ENCODE measurements at places on chromosomes 3 and 15.

- no peak for DNase-seq
These were observed 182.9 kb upstream of the RORA start for GRCh38 chr15:61411902-61412510.

DNA sequence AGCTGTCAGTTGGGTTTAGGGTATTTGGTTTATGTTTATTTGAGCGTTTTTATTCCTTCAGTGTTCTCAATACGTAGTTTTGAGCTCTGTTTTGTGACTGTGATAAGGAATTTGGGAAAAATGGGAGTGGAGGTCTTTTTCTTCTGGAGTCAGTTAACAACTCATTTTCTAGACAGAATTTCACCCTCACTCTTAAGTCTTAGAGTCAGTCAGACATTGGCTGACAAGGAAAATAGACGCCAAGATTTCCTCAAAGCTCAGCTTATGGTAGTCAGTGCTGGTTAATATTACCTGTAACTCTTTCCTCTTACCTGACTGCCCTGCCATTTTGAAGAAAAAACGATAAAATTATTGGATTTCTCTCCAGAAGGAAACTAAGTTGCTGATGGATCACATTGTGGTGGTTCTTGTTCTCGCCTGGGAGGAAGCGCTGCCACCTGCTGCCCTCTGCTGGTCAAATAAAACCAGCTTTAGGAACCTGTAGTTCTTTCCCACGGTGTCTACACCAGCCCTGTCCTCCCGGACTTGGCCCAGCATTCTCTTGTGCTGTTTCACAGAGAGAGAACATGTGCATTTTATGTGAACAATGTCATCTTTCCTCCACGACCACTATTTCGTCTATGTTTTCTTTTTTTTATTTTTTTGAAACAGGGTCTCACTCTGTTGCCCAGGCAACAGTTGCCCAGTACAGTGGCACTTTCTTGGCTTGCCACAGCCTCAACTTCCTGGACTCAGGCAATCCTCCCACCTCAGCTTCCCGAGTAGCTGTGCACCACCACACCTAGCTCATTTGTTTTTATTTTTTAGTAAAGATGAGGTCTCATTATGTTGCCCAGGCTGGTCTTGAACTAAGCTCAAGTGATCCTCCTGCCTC is 41.4 kb upstream of the UMPS start:
- DNase-seq: peak; percentile 81

GRCh38 chr15:41894251-41894790 is 468 bp upstream of the SPTBN5 start:
- no peak for DNase-seq

- no peak for DNase-seq
These were observed 31.3 kb upstream of the SETMAR start for GRCh38 chr3:4271834-4272233.

DNA sequence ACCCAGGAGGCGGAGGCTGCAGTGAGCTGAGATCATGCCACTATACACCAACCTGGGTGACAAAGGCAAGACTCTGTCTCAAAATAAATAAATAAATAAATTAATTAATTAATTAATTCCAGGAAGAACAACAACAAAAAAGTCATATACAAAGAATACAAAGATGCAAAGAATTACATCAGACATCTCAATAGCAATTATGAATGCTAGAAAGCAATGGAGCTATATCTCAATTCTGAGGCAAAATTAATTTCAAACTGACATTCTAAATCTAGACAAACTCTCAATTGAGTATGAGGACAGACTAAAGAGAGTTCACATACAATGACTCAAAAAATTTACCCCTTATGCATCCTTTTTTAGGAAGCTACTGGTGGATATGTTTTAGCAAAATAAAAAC is 69.6 kb upstream of the CTNNB1 start:
- DNase-seq: no peak

DNA sequence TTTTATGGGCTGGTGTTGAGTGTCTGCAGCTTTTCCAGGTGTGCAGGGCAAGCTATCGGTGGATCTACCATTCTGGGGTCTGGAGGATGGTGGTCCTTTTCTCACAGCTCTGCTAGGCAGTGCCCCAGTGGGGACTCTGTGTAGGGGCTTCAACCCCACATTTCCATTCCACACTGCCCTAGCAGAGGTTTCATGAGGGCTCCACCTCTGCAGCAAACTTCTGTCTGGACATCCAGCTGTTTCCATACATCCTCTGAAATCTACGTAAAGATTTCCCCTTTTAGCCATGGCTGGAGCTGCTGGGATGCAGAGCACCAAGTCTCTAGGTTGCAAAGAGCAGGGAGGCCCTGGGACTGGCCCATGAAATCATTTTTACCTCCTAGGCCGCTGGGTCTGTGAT is 11.6 kb downstream of the RFX7 start:
- DNase-seq: no peak

GRCh38 chr15:58590926-58591325 is 158.6 kb downstream of the ADAM10 start:
- no peak for DNase-seq

GRCh38 chr3:128395500-128396162 is 71.1 kb downstream of the DNAJB8 start:
- DNase-seq: no peak

- DNase-seq: no peak
These were observed 14.7 kb upstream of the SYN2 start for GRCh38 chr3:11989383-11990038.

DNA sequence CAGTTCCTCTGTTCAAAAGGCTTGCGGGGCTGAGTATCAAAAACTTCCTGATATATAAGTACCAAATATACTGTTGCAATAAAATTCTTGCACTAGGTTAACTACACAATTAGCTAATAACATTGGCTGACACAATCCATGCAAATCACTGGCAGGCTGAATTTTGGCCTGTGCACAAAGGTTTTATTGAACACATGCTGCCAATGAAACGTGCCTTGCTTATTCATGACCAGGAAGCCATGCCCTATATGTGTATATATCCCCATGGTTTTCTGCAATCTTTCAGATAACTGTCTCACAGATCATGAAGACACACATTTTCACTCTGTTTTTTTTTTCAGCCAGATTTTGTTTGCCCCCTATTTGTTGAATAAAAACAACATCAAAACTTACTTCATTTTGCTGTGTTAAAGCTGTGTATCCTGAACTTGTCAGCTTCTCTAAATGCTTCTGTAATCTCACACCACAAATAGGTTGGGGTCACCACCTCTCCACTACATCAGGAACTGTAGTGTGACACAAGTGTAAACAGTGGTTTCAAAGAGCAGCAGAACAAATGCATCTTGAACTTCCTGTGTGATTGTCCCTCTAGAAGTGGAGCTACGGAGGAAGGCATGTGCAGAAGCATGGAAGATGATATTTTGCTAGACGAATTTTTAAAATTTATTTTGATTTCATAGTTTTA is 920.7 kb upstream of the NR2F2 start:
- DNase-seq: no peak

- no peak for DNase-seq
These were observed 15.1 kb downstream of the CMTM7 start for GRCh38 chr3:32406486-32407408.

DNA sequence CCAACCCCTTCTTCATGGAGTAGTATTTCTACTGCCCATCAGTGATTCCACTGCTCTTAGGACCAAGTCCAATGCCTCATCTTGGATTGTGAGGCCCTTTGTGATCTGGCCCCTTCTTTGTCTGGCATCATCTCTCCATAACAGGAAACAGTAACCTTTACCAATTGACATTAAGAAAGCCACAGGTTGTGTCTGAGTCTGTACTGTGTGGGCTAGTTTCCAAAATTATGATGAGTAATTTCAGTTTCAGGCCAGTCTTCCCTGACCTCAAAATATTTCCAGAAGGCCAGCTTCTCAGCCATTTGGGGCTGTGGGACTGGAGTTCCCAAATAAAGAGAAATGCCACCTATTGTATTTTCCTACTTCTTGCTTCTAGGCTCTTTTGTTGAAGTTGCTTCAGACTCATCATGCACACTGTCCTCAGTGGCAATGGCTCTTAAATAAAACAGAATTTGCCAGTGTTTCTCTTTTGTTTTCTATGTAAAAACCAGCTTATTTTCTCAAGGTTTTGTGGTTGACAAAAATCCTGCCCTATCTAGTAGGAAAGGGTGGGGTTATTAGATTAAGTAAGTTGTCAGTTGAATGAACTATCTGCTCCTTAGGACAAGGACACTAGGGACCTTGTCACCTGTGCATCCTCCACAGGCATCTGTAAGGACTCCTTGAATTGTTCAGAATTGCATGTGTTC is 47.0 kb upstream of the ACKR4 start:
- no peak for DNase-seq

- no peak for DNase-seq
These were observed 32.5 kb downstream of the IL17RD start for GRCh38 chr3:57132674-57133073.

DNA sequence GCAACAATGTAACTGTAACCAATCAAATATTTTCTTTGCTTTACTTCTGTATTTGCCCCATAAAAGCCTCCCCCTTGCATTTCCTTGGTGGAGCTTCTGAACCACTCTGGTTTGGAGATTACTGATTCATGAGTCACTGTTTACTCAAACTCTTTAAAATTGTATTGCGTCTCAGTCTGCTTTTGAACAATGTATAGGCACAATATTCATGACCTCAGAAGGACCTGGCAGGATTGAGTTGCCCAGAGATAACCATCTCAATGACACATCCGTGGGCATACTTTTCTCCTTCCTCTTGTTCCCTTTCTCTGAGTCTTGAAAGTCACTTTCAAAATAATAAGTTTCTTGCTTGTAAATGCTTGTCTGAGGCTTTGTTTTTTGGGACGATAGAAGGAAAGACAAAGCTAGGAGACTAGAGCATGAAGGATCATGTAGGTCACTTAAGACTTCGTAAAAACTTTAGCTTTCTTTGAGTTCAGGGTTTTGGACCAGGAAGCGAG is 57.1 kb upstream of the POU1F1 start:
- no peak for DNase-seq

DNA sequence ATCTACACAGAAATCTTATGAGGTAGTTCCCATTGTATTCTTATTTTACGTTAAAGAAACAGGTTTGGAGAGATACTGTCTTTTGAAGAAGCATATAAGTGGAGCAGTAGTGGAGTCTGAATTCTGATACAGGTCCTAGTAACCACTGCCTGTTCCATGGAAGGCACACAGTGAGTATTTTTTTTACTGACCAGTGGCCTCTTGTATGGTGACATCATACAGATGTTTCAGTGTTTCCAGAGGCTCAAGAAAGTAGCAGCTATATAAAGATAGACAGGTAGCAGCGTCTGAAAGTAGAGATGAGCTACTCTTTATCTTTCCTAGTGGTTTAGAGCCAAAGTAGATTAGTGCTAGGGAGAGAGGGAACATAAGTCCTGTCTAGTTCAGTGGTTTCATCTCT is 173.5 kb downstream of the LPP start:
- DNase-seq: no peak

GRCh38 chr3:23607184-23607847 is 198.4 kb upstream of the UBE2E1 start:
- no peak for DNase-seq

DNA sequence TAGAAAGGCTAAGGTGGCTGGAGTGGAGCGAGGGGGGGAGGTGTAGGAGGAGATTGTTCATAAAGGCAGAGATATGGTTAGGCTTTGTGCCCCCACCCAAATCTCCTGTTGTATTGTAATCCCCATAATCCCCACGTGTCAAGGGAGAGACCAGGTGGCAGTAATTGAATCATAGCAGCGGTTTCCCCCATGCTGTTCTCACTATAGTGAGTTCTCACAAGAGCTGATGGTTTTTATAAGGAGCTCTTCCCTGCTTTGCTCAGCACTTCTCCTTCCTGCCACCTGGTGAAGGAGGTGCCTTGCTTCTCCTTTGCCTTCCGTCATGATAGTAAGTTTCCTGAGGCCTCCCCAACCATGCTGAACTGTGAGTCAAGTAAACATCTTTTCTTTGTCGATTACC is 64.7 kb upstream of the CFAP161 start:
- no peak for DNase-seq

- no peak for DNase-seq
These were observed 139.5 kb downstream of the TBL1XR1 start for GRCh38 chr3:177057768-177058167.

DNA sequence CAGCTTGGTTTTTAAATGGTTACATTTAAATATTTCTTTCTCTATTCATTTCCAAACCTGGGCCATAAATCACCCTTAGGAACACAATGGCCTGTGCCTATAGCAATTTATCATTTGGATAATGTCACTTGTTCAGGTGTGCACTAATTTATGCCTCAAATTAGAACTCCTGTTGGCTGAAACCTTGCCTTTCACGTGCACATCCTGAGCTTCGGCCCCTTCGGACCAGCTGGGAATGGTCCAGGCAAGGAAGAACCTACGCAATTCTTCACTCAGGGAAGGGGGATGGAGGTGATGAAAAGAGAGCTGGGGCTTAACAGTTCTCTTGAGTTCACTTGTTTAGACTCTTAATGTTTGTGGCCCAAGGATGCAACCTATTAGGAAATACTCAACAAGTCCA is 324.1 kb upstream of the ICE2 start:
- DNase-seq: no peak

GRCh38 chr3:29597376-29598008 is 316.6 kb downstream of the RBMS3 start:
- no peak for DNase-seq

- DNase-seq: no peak
These were observed 676.5 kb upstream of the CFAP20DC start for GRCh38 chr3:59726279-59726678.

- DNase-seq: no peak
These were observed 28.7 kb upstream of the ALPK3 start for GRCh38 chr15:84788500-84788899.

DNA sequence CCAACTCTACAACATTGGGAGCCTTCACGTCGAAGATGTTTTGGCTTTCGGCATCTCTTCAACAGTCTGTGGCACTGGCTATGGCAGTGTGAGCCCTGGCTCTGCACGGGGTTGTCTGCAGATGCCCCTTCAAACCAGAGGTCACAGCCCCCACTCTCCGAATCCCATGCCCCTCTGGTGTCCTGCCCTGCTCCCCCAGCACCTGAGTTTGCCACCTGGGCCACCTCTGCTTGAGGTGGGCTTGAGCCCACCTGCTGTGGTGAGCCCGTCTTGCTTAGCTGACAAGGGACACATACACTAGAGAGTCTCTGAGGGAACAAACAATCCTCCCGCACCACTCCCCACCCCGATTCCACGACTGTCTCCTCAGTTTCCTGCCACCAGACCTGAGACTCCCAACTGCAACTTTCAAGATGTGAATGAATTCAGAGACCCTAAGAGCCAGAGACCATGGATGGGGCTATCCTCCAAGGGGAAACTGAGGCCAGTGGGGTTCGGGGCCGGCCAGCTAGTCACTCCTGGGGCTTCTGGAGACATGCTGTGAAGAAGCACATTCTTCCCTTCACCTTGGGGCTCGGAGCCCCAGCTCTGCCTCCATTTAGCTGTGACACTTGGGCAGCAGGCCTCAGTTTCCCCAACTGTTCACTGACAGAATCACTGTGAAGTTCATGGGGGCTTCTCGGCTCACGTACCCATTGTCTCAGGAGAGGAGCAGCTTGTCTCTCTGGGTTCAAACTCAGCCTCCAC is 44.6 kb downstream of the TPRA1 start:
- DNase-seq: no peak

GRCh38 chr15:38414357-38414756 is 39.6 kb upstream of the FAM98B start:
- peak; percentile 50 for DNase-seq

GRCh38 chr3:132616780-132617179 is 19.7 kb downstream of the ACKR4 start:
- DNase-seq: no peak

- no peak for DNase-seq
These were observed 175.4 kb downstream of the EBLN2 start for GRCh38 chr3:73236867-73237266.

Measured in kidney (tissue), 22 donors.